Mucosa of gallbladder (tissue), 1 donor: ENCODE measurements at places on chromosomes 3 and 15. TPM values are rescaled to one million over a fixed set of nuclear protein-coding genes. Genes with fewer than 3 reads are reported as not detected.

Gene CDHR4
- 0.09 TPM for total RNA-seq

Gene REC114
- not detected for total RNA-seq

Gene HTR3E
- not detected for total RNA-seq

DNA sequence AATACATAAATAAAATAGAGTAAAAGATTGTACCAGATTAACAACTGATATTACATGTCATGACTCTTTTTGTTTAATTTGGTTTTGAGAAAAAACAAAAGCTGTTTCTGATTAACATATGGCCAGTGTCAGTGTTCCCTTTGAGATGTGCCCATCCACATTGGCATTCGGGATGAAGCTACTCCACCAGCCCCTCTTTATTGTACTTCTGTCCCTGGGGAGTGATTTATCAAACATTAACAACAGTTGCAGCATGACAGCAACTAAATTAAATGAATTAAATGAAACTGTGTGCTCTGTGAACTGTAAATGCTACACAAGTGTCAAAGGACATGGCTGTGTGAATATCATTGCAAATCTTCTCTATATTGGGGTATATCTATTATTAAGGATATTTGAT, 25.9 kb upstream of the MTMR10 start:
- DNase-seq = no peak

DNA sequence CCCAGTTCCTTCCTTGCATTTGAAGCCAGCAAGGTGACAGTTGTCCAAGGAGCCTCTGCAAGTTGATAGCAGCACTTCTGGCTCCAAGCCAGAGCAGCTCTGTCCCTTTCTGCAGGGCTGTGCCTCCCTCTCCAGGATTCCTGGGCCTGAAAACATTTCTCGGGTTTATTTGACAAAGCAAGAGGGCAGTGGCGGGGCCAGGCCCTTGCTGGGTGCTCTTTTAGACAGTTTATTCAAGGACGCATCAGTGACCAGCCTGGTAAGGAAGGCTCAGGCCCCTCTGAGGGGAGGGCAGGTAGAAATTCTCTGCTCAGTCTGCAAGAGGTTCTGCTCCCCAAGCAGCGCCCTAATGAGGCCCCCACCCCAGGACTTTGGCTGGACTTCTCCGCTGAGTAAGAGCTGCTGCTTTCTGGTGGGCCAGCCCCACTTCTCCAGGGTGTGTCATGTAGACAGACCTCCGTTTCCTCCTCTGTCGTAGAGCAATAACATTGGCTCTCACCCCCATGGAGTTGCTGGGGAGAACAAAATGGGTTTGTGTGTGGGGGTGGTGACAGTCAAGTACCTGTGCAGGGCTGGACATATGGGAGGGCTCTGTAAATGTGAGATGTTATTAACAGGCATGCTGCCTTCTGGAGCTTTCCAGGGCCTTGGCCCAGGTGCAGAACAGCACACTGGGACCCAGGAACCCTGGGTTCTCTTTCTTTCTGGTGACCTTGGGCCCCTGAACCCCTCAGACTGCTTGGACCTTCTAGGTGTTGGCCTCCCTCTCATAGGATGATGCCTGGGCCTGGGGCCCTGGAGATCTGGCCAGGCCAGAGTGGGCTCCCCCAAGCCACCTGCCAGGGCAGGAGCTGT, 146.2 kb upstream of the TLE3 start:
- no peak for DNase-seq

DNA sequence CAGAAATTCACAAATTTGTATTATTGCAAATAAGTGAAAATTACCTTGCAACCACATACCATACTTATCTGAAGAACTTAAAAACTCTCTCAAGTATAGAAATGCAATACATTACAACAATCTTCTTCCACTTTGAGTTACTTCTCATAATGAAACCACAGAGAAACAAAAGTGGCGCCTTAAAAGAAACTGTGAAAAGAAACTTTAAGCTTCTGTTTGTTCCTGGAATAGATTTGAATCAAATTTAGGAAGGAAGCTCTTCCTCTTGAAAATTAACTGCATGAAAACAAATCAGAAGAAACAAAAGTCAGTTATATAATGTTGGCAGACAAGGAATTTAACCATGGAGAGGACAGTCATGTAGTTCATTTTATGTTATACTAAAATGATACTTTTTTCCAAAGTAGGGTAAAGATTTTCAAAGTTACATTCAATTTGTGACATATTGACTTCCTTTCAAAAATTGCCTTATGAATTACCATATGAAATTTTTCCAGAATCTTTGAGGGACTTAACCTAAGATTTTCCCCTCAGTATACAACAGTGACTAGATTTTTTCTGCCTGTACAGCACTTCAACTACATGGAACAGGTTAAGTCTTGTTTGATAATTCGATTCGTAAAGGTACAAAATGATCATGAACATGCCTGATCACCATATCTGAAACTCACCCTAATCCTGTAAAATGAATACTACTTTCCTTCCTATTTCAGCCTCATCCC, 57.6 kb upstream of the TNFSF10 start:
- no peak for DNase-seq

DNA sequence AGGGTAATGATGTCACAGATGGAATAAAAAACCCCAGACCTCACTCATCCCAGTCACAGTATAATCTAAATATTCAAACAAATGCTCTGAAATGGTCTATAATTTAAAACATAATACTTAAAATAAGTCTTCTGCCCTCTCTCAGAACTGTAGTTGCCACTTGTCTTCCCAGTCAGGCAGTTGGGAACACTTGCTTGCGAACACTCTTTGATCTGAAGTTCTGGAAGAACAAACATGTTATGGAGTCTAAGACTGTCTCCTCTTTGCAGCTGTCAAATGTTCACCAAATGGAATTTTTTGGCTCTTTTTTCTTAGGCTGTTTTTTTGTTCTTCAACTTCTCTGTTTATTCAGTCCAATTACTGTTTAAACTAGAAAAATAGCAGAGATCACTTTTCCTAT, 711.1 kb upstream of the GOLIM4 start:
- no peak for DNase-seq

DNA sequence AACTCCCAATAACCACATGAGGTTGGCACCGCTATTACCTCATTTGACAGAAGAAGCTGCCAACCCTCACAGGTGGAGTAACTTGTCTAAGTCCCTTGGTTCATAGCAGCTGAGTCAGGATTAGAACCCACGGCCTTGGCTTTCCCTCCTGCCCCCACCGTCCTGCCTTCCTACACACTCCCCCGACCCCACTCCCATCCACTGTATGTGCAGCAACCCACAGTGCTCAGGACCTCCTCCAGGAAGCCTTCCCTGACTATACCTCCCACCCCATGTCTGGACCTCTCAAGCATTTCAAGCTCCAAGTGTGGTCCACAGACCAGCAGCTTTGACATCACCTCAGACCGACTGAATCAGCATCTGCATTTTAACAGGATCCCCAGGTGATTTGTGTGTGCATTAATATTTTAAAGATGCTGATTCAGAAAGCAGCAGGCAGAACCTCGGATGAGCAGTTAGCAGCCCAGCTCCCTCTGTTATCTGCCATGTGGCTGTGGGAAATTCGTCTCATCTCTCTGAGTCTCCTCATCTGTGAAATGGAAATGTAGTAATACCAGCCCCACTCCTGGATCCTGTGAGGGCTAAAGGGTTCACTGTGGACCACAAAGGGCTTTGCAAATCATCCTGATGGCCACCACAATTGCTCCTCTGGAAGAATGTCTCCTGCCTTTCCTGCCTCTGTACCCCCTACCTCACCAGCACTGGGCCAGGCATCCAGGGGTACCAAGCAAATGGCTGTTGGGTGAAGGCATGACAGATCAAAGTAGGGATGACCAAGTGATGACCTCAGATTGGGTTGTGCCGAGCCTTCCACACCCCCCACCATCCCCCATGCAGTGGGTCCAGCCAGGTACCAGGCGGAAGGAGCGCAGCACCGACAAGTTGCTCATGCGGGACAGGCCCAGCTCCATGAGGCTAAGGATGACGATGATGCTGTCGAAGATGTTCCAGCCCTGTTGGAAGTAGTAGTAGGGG, 62.7 kb downstream of the SCN5A start:
- no peak for DNase-seq

GRCh38 chr3:126873416-126873815, 109.5 kb upstream of the PLXNA1 start:
- no peak for DNase-seq

- DNase-seq = peak; percentile 30
Measured at GRCh38 chr15:66293419-66294156, at the start of gene DIS3L. Gene DIS3L, plus strand, starts transcription at chr15:66293568. Its CDS starts 29 bp downstream, at chr15:66293597.

- DNase-seq = no peak
Measured at GRCh38 chr3:30826531-30826942, 67.9 kb downstream of the GADL1 start.

DNA sequence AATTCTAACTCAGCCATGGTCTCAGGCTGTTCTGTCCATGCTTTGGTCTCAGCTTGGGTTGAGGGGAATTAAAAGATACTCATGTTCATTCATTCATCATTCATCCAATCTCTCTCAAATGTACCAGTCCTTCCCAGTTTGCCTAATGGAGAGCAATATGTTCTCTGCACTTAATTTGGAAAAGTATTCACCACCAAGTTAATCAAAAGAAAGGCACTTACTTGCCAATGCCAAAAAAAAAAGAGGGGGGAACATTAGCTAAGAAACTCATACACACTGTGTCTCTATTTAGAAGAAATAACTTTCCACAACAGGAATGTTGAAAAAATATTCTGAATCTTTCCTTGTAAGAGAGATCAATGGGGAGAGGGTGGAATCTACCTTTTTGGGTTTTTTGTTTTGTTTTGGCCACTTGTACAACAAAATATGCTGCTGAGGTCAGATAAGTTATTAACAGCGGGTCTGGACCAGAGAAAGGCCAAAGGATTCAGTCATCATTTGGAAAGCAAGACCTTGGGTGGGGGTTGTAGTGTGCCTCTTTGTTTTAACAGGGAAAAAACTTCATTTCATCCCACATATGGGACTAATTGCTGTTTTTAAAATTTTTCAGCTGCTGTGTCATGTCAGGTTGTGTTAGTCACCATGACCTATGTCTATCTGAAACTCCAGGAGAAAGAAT, 152.3 kb downstream of the FBN1 start:
- DNase-seq = no peak

DNA sequence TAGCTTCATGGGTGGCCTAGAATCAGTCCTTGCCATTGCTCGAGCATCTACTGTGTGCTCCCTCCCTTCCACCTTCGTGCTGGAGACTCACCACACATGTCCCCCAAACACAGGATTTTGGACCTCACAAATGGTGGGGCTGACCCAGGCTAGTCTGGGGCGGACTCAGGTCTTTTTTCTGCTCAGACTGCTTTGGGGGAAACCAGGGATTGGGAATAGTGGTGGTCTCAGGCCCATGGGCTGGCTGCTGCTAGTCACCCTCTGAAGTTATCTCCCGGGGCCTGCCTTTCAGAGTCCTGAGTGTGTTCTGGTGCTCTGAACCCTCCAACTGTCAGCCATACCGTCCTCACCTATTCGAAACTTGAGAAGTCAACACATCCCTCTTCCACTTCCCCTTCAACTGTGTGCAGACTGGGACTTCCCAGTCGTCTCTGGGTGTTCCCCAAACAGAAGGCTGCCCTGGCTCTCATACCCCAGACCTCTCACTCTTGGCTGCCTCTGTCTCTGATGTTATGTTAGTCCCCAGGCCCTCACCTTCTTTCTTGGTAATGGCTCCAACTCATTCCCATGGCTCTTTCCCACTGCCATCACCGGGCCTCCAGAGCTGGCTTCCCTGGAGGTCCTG, 46.0 kb downstream of the PPCDC start:
- DNase-seq = no peak

DNA sequence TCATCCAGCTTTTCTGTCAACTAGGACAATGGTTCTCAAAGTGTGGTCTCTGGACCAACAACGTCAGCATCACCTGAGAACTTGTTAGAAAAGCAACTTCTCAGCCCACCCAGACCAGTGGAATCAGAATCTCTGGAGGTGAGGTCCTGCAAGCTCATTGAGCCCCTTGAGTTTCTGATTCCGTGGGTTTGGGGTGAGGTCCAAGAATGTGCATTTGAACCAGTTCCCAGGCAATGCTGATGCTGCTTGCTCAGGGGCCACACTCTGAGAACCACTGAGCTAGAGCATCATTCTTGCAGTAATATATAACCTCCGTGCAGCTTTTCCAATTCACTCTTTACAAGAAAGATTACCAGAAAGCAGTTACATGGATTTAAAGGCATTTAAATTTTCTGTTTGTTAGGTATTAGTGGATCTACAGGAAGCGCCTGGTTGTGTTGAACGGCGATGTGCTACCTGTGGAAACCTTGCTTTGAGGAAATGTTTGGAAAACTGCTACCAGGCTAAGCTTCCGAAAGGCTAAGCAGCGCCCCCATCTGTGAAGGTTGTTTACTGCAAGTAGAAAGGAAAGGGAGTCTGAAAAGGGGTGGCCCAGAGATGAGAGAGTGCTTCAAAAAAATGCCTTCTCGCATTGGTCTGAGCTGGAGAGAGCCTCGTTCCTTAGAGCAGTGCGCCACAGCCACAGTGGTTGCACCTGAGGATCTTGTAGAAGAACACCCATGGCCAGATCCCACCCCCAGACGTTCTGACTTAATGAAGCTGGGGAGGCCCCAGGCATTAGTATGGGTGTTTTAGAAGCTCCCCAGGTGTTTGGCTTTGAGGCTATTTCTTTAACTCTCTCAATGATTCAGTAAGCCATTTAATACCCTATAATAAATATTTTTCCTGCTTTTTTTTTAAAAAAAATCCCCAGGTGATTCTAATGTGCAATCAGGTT, 50.0 kb downstream of the RLBP1 start:
- DNase-seq = peak; percentile 58

- peak; percentile 70 for DNase-seq
Measured at GRCh38 chr3:197590313-197590962, 34.7 kb upstream of the BDH1 start.

DNA sequence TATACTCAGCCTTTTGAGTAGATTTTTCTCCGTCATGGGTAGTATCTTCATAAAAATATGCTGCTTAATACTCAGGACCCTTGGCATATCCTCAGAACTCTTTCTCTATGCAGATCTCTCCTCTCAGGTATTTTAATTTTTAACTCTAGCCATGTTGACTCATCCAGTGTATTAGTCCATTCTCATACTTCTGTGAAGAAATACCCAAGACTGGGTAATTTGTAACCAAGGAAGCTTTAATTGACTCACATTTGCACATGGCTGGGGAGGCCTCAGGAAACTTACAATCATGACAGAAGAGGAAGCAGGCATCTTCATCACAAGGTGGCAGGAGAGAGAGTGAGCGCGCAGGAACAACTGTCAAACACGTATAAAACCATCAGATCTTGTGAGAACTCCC, 129.3 kb upstream of the CD96 start:
- no peak for DNase-seq

GRCh38 chr15:81939604-81940440, 106.0 kb downstream of the MEX3B start:
- DNase-seq = no peak
